ENCODE measurements at places on chromosomes 3 and 15.

GRCh38 chr3:105359098-105359762 is 7.5 kb upstream of the ALCAM start:
- no peak for DNase-seq

GRCh38 chr15:65409036-65409631 is 13.6 kb downstream of the IGDCC4 start:
- no peak for DNase-seq

GRCh38 chr3:179961703-179962078 is 75.0 kb downstream of the PEX5L start:
- no peak for DNase-seq

GRCh38 chr15:38080651-38081275 is 146.3 kb downstream of the TMCO5A start:
- DNase-seq = no peak

- DNase-seq = no peak
Measured at GRCh38 chr3:5198986-5199731, 11.7 kb downstream of the EDEM1 start.

DNA sequence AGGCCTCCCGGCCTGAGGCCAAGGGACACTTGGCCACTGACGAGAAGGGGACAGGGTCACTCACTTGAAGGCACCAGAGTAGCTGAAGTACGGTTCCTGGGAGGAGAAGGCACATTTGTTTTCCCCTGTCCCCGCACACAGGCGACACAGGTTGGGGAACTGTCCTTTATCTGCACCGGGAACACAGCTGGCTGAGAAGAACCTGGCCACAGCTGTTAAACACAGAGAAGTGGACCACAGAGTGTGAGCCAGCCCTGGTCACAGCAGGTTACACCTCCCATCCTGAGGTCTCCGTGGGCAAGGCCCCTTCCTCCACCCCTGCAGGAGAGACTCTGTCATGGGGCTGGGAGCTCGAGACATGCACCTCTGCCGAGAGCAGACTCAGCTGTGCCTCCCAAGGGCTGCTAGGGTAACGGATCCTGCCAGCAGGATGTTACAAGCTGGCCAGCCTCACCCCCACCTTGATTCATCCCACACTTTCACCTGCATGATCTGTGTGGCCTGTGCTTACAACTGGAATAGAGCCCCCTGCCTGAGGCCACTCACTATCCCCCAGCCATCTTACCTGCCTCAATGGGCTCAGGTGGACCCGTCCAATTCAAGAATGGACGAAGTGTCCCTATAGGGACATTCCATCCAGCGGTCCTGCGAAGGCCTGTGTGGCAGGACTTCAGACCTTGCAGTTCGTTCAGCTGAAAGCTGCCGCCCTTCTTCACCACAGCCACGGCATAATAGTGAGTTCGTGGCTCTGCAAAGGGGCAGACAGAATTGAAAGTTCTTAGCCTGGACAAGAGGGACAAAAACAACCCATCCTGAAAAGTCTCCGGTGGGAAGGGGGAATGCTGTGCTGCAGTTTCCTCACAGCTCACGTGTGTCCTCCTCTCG is 9.2 kb downstream of the LTF start:
- no peak for DNase-seq

GRCh38 chr3:57544181-57545125 is at the start of gene DNAH12:
TSS of gene DNAH12 (minus strand) at chr3:57544344. CDS start at chr3:57542870, 1,474 bp downstream.
- no peak for DNase-seq

GRCh38 chr3:177468816-177469215 is 271.5 kb upstream of the TBL1XR1 start:
- DNase-seq = no peak

- no peak for DNase-seq
Measured at GRCh38 chr3:106611116-106611515, 742.3 kb upstream of the CBLB start.

GRCh38 chr3:39361252-39361927 is 21.8 kb upstream of the SLC25A38 start:
- no peak for DNase-seq

DNA sequence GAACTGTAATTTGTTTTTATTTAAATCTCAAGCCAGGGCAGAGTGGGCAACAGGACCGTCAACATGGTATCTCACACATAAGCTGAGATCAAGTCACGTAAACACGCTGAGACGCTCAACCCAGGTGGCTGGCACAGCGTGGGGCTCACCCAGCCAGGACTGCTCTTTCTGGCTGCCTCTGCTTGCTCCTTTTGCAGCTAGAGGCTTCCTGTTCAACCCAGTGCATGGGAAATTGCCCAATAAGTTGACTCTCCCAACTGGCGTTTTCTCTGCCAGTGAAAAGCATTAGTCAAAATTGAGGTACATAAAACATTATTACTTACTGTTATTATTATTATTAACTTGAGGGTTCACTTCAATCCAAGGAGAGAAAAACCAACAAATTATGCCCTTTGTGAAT is 398.1 kb downstream of the NR2F2 start:
- DNase-seq = no peak

- no peak for DNase-seq
Measured at GRCh38 chr3:157700405-157700804, 197.2 kb upstream of the VEPH1 start.

DNA sequence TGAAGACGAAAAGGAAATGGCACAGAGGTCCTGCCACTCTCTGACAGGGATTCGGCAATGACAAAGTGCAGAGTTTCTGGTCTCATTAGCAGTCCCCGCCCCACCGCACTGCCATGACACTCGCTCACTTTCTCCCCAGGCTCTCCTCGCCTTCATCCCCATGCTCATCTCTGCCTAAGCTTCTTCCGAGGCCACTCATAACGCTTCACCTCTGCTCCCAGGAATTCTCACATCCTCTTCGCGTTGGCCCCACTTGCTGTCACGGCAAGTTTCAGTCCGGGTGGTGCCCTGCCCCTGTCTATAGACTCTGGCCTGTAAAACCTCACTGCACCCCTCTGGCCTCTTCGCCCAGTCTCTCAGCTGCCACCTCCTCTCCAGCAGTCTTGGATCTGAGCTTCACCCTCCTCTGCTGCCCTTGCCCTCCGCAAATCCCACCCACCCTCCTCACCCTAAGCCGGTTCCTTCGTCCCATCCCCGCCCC is 654 bp downstream of the RUBCN start:
- DNase-seq = peak; percentile 31

DNA sequence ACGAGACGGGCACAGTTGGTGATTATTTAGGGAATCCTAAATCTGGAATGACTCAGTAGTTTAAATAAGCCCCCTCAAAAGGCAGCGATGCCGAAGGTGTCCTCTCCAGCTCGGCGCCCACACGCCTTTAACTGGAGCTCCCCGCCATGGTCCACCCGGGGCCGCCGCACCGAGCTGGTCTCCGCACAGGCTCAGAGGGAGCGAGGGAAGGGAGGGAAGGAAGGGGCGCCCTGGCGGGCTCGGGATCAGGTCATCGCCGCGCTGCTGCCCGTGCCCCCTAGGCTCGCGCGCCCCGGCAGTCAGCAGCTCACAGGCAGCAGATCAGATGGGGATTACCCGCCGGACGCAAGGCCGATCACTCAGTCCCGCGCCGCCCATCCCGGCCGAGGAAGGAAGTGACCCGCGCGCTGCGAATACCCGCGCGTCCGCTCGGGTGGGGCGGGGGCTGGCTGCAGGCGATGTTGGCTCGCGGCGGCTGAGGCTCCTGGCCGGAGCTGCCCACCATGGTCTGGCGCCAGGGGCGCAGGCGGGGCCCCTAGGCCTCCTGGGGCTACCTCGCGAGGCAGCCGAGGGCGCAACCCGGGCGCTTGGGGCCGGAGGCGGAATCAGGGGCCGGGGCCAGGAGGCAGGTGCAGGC is 318.0 kb downstream of the FGF12 start:
- no peak for DNase-seq

GRCh38 chr3:145911016-145911415 is 250.0 kb downstream of the PLOD2 start:
- DNase-seq = no peak

DNA sequence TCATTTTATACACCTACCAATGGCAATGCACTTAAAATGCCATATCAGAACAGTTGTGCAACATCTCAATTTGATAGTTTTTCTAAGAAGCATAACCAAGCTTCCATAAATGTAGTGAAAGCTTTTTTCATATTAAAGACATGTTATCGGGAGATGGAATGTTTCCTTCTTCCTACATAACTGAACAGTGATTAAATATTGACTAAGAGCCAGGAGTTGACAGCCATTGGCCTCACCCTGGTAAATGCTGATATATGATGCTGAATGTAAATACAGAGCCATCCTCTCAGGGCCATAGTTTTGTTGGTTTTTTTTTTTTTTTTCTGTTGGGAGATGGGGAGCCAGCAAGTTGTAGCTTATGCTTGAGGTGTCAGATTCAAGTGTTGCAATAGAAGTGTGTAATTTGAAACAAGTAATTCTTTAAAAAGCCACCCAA is 203.3 kb upstream of the IL12A start:
- no peak for DNase-seq

DNA sequence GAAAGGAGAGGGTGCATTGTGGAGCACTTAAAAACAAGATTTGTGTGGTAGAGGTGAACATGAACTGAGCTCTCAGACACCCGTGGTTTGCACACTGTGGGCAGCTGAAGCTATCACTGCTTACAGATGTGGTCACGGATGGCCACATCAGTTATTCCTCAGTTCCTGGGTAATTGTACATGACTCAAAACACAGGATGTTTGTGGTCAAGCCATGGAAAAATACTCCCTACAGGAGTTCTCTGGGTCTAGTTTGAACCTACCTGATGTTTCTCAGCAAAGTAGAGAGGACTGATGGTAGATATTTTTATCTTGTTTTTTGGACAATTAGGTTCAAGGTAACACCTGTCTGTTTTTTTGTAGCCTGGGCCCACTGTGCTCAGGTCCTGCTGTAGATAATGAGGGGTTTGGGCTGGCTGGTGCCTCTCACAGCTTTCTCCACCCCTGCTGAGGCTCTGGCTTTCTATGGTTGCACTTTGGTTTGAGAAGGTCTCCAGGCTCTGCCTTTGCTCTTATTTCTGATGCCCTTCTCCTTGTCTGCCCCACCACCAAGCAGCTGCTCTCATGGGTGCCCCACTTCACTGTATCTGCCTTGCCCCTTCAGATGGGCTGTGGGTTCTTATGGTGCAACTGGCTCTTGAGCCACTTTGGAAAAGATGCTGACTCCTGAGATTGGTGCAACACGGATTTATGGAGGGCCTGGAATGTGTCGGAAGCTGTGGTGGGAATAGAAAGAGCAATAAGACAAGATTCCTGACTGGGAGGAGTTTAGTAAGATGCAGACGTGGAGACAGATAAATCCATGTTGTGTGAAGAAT is 40.1 kb downstream of the CDCP1 start:
- peak; percentile 62 for DNase-seq

DNA sequence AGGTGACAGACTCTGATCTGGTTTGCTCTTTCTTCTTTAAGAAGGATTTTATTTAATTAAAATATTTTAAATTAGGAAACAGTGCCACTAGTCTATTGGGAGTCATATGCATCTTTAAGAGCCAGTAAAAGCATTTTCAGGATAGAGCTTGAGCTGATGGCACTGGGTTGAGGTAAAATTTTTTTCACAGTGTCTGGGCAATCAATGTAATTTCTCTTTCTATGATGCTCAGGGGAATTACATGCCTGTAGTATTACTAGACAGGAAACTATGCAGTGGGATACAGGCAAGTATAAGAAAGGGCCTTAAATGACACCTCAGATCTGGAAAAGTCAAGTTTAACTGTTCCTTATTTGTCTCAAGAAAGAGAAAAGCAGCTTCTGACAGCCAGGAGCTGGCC is 76.4 kb downstream of the GAP43 start:
- no peak for DNase-seq

DNA sequence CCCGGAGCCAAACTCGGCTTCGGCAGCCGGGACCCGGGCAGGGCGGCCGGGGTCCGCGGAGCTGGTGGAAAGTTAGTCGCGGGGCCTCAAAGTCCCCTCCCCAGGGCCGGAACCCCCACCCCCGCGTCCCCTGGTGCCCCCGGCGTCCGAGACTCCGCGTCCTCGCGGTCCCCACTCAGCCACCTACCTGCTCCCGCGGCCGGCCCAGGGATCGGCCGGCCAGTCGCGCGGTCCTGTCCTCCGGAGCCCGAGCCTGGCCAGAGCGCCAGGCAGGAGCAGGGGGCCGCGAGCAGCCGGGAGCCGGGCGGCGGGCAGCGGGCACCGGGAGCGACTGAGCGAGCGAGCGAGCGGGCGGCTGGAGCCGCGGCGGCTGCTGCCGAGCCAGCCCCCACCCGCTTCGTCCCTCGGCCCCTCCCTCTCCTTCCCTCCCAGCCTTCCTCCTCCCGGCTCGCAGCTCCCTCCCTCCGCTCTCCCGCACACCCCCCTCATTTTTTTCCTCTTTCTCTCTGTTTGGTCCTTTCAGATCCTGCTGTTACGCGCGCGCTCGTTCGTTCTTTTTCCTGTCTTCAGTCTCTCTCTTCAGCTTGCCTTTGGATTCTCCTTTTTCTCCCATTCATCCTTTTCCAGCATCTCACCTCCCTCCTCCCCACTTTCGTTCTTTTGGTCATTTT is at the start of gene MEGF11:
Gene MEGF11, minus strand, starts transcription at position 333 of the 671 bp plus-strand sequence. CDS start 125,347 bp downstream, outside the sequence.
- no peak for DNase-seq

DNA sequence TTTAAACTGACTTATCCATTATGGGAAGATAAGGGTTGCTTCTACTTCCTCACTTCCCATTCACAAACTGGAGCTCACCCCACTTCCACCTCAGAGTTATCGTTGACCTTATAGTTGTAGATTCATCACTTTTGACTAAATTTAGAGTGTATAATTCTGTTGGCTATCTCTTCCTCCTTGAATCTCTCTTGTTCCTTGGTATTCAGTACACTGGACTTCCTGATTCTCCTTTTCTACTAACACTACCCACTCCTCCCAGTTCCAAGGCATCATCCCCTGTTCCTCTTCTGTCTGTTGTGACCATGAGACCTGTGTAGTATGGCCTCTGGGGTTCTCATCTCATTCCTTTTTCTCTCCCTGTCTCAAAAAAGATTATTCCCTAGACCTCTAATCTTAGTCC is 5.9 kb upstream of the GPR87 start:
- no peak for DNase-seq

- no peak for DNase-seq
Measured at GRCh38 chr15:76338486-76339304, 2.1 kb downstream of the ISL2 start.

- no peak for DNase-seq
Measured at GRCh38 chr15:67038736-67039135, 26.7 kb upstream of the SMAD3 start.

- no peak for DNase-seq
Measured at GRCh38 chr3:40582401-40583027, 57.8 kb downstream of the ZNF621 start.

DNA sequence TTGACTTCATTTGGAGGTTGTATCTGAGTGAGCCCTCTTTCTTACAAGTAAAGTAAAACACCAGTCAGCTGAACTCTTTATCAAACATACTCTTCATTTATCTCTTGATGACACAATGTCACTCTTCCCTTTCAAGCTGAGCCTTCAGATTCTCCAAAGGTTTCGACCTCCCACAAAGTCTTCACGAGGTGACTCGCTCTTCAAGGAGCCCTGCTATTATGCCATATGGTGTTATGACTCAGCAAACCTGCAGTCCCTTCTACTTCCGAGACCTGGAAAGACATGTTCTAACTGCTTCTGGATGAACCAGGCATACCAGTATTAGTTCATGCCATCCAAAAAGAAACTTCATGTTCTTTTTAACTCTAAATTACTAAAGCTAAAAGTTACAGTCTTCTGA is 23.1 kb downstream of the AADAC start:
- peak; percentile 62 for DNase-seq

GRCh38 chr15:90956274-90957030 is 1.8 kb downstream of the RCCD1 start:
- DNase-seq = peak; percentile 10

- DNase-seq = no peak
Measured at GRCh38 chr15:43314171-43314570, 16.2 kb downstream of the LCMT2 start.
